ENCODE measurements at places on chromosomes 6 and 20.

- DNase-seq = no peak
These were observed 40.4 kb downstream of the UNC5CL start for GRCh38 chr6:40998661-40999060.

DNA sequence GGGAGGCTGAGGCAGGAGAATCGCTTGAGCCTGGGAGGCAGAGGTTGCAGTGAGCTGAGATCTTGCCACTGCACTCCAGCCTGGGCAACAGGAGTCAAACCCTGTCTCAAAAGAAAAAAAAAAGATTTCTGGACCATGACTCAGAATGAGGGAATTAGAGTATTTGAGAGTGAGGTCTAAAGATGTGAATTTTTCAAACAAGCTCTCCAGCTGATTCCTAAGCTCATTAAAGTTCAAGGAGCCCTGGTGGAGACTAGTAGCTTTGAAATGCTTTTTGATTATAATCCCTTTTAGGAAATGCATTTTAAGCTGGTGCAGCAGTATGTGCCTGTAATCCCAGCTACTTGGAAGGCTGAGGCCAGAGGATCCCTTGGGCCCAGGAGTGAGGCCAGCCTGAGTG lies 21.8 kb upstream of the SRF start:
- no peak for DNase-seq

GRCh38 chr20:9122571-9122970 lies 53.7 kb downstream of the PLCB4 start:
- no peak for DNase-seq

DNA sequence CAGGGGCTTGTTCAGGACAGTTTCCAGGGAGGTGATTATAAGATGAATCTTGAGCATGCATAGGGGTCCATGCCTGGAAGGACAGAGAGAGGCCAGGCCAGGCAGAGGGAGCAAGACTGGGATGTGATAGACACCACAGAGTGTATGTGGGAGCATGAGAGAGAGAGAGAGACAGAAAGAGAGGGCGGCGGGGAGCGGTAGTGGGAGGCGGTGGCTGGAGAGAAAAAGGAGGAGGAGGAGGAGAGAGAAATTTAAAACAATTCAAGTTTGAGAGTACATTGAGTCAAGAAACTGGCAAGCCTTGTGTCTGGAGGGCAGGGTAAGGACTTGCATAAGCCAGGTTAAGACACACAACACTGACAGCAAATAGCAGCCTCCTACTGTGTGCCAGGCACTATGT lies 162.9 kb upstream of the HDAC2 start:
- no peak for DNase-seq

DNA sequence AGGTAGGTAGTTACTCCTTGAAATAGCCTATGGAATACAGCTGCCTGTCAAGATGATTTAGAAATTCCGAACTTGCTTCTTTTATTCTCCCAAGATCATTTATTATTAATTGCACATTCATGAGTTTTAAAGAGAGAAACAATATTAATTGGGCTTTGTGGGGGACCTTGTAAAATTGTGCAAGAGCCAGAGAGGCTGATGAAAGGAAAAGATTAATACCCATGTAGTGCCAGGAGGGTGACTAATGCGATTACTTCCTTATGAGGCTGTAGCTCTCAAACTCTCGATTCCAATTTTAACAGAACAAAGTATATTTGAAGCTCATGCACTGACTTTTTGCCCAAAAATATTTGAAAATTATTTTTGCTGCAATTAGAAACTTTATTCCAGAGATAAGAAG lies 423.8 kb upstream of the ID4 start:
- no peak for DNase-seq

GRCh38 chr20:61100489-61100888 lies 151.6 kb upstream of the CDH4 start:
- no peak for DNase-seq

DNA sequence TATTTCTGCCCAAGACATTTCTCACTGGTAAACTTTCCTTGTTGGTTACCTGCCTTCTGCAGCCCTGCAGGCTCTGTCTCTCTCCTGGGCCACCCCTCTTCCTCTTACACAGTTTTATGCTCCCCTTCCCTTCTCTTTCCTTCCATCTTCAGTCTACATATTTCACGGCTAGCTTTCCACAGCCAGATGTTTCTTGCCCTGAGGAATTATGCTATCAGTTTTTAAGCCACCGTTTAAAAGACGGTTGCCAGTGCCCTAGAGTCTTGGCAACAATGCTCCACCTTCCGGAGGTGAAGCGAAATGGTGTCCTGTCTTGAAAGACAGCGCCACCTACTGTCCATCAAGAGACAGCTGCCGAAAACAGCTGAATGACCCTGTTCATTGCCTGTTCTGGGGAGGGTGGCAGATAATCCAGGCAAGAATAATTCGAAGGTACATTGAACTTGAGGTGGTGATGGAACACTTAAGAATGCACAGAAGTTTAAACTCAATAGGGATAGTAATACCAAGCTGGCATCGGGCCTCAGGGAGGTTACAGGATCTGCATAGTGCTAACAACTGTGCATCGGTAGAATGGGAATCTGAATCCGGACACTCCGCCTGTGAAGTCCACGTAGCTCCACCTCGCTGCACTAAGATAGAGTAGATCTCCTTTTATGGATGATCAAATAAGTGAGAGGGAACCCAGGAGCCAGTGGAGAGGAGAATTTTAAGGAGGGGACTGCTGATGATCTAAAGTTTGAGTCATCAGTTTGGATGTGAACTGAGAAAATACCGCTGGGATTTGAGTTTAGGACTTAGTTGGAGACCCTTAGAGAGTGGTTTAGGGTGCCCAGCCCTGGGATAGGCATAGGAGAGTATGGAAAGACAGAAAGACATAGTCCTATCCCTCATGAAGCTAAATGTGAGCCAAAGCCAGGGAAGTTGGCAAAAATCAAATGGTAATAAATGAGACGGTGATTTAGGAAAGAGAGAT lies 4.8 kb upstream of the TRIM40 start:
- peak; percentile 87 for DNase-seq

DNA sequence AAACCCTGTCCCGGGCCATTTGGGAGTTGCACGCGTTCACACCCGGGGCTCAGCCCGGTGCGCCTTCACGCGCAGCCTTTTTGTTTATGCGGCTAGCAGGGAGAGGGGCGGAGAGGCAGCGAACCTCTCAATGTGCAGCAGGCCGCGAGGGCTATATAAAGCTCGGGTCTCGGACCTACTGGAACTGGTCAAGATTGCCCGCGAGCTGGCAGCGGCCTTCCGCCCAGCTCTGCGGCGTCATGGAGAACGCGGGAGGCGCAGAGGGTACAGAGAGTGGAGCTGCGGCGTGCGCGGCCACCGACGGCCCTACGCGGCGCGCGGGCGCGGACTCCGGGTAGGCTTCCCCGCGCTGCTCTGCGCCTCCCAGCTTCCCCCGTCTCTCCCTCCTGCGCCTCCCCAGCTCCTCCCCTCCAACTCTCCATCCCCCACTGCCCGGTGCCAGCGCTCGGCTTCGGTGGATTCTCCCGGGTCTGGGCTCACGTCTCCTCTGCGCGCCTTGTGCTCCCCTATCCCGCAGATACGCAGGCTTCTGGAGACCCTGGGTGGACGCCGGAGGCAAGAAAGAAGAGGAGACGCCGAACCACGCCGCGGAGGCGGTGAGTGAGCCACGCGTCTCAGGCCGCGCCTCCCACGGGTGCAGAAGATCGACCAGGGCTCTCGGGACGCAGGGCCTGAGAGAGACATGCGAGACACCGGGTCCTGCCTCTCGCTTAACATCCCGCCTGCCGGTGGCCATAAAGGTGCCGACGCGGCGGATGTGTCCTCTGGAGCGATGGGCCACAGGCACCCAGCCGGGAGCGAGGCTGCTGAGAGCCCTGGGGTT lies at the start of gene RIPPLY2:
Gene RIPPLY2, plus strand, starts transcription at position 183 of the 823 bp plus-strand sequence. Its CDS starts 57 bp downstream, at position 240.
- DNase-seq = peak; percentile 58

GRCh38 chr6:123053602-123054225 lies 57.7 kb downstream of the CLVS2 start:
- no peak for DNase-seq

GRCh38 chr20:62266340-62266739 lies 28.0 kb downstream of the OSBPL2 start:
- DNase-seq = no peak

GRCh38 chr6:89311853-89312531 lies 3.1 kb downstream of the GABRR2 start:
- DNase-seq = peak; percentile 14

- DNase-seq = no peak
These were observed 21.0 kb downstream of the APMAP start for GRCh38 chr20:24971376-24972101.

- no peak for DNase-seq
These were observed 78.6 kb downstream of the TPBG start for GRCh38 chr6:82442061-82442719.

DNA sequence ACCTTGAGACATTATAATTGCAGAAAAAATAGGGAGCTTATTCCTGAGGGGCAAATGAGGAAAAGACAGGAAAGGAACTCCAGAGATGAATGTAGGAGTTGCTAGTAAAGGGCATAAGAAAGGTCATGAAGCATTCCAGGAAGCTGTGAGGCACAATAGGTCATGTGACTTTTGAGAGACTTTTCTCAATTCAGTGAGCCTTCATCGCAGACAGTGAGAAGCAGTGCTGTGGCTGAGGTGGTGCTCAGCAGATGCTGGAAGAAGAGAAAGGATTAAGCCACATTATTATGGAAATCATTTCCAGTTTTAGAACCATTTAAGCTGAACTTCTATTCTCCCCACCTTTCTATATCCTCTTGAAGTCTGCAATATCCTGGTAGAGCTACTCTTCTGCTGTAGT lies 4.1 kb downstream of the SPTLC3 start:
- DNase-seq = no peak

DNA sequence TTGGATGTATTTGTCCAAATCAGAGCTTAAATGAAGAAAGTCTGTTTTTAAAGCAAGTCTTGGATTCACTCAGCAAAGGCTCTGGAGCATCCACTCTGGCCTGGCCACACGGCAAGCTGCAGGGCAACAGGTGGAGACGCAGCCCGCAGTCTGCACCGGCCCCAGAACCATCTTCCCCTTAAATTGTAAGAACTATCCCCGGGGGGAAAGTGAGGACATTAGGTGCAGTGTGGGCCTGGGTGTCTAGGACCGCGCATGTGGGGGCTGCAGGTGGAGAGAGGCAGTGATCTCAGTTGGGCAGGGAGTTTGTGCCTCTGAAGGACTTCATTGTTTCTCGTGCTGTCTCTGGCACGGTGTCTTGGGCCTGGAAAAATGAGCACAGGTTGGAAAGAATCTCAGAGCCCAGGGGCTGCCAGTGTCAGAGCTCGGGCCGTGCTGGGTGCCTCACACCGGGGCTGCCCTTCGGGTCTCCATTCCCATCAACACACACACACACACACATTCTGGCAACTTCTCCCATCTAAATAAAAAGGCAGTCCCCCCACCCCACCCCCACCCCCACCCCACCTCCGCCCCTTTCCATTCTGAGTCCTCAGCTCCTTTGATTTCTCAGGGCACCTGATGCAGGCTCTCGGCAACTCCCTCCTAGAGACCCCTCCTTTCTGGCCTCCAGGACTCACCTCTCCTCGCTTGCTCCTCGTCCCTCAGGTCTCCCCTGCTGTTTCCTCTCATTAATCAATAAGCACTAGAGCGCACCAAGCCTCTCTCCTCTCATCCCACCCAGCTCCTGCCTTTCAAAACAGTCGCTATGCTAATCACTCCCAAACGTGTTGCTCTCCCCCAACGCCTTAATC lies 48.4 kb downstream of the FOXF2 start:
- no peak for DNase-seq

DNA sequence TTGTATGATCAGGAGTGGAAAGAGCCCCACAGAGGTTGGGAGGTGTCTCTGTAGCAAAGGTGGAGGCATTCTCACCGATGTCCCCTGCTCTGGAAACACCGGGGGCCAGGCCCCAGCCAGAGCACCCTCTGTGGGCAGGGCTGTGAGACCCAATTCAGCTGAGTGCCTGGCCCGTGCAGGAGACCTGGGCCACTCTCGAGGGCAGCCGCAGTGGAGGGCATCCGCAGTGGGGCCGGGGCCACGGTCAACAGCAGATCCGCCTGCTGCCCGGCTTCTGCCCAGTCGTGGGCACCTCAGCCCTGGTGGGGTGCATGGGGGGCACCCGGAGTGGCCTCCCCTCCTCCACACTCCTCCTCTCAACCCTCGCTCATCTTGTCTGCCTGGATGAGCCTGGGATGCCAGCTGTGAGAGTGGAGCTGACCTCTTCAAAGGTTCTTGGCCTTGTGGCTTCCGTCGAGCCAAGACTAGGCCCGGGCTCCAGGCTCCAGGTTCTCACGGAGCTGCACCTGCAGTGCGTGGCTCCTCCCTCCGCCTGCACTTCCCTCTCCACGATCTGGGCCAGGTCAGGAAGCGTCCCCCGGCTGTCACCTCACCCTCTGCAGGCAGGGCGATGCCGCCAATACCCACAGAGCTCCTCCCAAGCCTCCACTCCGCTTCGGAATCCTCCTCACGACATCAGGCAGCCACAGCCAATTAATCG lies 134.8 kb downstream of the TAF4 start:
- DNase-seq = no peak

All from common myeloid progenitor, CD34-positive (primary cell).